ENCODE measurements at places on chromosomes 13 and 19.

DNA sequence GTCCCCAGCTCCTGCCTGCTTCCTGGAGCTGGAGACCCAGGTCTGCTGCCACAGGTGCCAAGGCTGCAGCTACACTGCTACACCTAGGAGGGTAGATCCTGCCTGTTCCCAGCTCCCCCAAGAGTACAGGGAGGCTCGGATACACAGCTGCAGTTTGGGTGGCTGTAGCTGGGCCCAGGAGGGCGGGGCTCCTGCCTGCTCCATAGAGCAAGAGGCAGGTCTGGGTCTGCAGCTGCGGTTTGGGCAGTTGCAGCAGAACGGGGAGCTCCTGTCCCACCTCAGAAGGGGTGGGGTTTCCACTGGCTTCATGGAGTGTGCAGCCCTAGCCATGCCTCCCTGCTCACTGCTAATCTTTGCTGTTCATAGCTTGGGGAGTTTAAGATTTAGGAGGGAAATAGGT lies 199.0 kb downstream of the NUFIP1 start:
- DNase-seq: no peak

GRCh38 chr19:28700176-28700575 lies 512.8 kb downstream of the UQCRFS1 start:
- no peak for DNase-seq

GRCh38 chr19:54650108-54650655 lies 12.6 kb upstream of the LILRB4 start:
- no peak for DNase-seq

GRCh38 chr19:18322318-18322758 lies 538 bp downstream of the LSM4 start:
- DNase-seq: peak; percentile 43

GRCh38 chr13:93953841-93954240 lies 525.6 kb downstream of the DCT start:
- DNase-seq: no peak

- DNase-seq: no peak
These were observed 4.1 kb downstream of the NDUFA3 start for GRCh38 chr19:54106716-54107115.

GRCh38 chr13:40383132-40383531 lies 283.3 kb downstream of the FOXO1 start:
- DNase-seq: no peak

DNA sequence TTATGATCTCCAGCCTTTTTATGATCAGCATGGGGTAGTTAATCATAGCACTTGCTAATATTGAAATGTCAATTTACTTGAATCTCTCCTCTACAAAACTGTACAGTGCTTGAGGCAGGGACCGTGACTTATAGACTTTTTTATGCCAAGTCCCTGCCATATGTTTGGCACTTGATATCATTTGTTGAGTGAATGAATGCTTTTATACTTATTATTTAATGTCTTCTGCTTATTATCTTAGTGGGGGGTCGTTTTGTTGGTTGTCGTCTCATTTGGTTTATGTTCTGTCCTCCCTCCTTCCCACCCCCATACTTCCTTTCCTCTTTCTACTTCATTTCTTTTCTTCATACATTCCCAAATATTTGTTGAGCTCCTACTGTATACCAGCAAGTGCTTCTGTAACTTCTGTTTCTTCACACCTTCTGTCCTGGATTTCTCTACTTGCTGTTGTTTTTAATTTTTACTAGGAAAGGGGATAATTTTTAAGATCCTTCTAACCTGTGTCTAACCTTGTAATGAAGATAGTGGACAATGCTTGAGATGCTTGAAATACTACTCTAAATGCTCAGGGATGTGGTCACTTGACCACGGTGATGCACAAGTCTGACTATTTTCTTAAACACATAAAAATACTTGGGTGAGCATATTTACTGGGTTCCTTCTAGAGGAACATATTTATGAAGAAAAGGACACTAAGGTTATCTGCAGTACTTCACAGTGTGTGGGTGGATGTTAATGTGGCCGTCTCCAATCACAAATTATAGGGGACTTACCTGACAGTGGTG lies 223.8 kb downstream of the TDRD3 start:
- no peak for DNase-seq

GRCh38 chr19:1911995-1912394 lies 6.8 kb downstream of the ADAT3 start:
- no peak for DNase-seq

- DNase-seq: no peak
These were observed 34.2 kb downstream of the ZNF611 start for GRCh38 chr19:52700673-52701072.

- no peak for DNase-seq
These were observed 3.5 kb downstream of the STARD13 start for GRCh38 chr13:33281951-33282595.

DNA sequence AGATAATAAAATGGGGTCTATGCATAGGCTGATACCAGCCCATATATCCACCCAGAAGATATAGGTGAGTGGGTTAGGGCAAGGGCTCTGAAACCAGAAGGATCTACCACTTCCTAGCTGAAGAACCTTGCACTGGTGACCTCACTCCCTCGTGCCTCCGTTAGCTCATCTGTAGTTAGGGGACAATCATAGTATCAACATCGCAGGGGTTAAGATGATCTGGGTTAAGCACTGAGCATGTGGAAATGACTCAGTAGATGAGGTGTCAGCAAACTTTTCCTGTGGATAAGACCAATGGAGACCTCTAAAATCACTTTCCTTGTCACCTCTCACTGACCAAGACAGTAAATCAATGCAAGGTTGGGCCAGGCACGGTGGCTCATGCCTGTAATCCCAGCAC lies 30.5 kb downstream of the TNFSF14 start:
- DNase-seq: no peak

- DNase-seq: peak; percentile 57
These were observed 110.5 kb downstream of the COG6 start for GRCh38 chr13:39765801-39766463.

GRCh38 chr13:23059173-23059572 lies 121.6 kb upstream of the SGCG start:
- DNase-seq: no peak

GRCh38 chr13:51534041-51534817 lies 50.0 kb upstream of the WDFY2 start:
- DNase-seq: no peak

DNA sequence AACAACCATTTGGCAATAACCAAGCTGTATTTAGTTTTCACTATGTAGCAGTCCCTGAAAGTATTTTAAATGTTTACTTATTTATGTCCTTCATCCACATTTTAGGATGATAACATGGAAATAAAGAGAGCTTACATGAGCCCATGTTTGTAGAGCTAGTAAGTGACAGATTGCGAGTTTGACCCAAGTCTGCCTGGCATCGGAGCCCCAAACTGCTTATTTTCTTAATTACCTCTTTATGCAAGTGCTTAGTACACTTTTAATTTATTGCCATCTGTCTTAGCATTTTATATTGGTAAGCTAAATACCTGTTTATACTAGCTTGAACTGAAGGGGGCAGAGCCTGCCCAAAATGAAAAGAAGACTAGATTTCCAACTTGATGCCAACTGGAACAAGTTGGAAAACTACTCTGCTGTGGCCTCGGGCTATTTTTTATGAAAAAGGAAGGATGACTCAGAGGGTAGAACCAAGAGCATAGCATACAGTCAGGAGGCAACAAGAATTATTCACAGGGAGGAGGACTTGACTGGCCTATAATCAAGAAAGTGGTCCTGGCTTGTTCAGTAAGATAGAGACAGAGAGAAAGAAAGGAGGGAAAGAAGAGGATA lies 150.2 kb downstream of the NDFIP2 start:
- DNase-seq: peak; percentile 29

GRCh38 chr19:52689843-52690368 lies 44.9 kb downstream of the ZNF611 start:
- no peak for DNase-seq
